Naive thymus-derived CD4-positive, alpha-beta T cell (primary cell): ENCODE measurements at places on chromosomes 1 and 21. TPM values are rescaled to one million over a fixed set of nuclear protein-coding genes. Genes with fewer than 3 reads are reported as not detected.

Gene PRDM2
- 130 TPM for total RNA-seq

Gene TMPRSS2
- not detected for total RNA-seq

Gene DNAI4
- 10.7 TPM for total RNA-seq

Gene SMIM1
- 0.51 and 0.58 TPM in 2 replicates for total RNA-seq

Gene OPTC
- total RNA-seq = not detected

Gene FCAMR
- not detected for total RNA-seq

Gene FOXE3
- total RNA-seq = not detected

Gene TEX38
- total RNA-seq = not detected

DNA sequence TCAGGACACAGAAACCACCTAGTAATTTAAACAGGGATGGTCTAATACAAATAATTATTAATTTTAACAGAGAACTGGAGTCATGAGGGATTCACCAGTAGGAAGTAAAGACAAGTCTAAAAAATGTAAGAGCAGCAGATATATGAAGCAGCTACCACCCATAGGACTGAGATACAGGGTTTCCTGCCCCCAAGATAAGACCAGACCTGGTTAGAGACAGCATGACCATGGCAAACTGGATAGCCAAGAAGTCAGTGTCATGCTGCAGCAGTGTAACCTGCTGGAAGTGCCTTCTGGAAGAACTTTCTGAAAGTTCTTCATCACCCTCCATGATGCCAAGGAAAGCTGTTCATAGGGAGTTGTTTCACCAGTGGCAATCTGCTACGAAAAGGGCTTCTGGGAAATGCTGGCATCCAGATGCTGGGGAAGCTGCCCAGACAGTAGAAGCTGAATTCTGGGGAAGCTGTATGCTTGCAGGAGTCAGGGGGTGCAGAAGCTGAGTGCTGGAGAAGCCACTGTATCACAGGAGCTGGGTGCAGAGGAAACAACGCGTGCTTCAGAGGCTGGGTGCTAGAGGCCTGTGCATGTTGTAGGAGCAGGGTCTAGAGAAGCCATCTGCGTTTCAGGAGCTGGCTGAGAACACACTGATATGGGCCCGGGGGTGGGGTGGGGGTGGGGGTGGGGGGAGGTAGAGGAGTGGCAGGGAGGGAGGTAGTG lies 356.4 kb downstream of the DISC1 start:
- no peak for DNase-seq

GRCh38 chr1:115717541-115717940 lies 51.0 kb downstream of the CASQ2 start:
- no peak for DNase-seq

- no peak for DNase-seq
Measured at GRCh38 chr1:29171089-29171488, 10.6 kb downstream of the SRSF4 start.

DNA sequence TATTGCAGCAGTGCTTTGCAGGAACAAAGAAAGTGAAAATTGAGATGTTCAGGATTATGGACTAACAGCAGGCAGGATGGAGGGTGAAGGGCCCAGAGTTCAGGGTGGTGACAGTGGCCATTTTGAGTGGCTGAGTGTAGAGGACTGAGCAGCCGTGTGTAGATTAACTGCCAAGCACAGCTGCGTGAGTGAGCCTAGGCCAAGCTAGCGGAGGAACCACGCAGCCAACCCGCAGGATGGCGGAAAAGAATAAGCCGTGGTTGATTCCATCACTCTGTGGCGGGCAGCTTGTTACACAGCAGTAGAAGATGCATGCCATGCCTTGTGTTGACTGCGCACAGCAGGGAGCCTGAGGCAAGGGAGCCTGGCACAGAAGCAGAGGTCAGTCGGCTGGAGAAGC lies 102.5 kb upstream of the KIF26B start:
- DNase-seq = no peak

DNA sequence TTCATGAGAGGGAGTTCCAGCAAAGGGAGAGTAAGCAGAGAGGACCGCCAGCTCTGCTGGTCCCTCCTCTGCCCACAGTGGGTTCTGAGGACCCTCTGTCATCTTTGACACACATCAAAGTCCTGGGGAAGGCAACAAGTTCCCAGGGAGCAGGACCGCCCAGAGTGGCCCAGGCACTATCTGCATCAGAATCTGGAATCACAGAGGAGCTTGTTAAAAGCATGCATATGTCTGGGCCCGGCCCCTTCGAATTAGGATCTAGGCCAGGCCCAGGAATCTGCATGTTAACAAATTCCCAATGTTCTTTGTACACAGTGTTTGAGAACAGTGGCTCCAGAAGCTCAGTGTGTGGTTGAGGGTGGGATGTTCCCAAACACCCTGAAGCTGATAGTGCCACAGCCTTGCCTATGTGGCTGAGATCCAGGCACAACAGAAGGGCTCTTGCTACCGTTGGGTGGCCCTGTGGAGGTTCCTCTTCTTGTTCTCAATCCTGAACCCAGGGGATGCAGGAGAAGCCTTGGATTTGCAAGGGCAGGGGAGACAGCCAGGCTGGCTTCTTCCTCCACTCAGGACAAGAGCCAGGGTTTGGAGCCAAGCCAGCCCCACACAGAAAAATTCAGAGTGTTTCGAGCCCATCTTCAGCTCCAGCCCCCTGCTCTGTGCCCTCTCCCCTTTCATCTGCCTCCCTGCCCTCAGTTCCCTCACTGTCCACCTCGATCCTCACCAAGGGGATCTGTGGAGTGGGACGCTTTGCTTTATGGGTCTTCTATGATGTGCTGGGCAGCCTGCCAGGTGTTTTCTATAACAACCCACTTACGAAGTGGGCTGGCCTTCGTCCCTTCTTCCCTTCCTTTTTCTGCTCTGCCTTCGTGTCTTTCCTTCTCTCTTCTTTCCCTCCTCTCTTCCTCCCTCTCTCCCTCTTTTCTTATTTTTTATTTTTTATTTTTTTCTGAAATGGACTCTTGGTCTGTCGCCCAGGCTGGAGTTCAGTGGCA lies 129.0 kb upstream of the TMPRSS2 start:
- no peak for DNase-seq

GRCh38 chr1:168907786-168908348 lies 178.9 kb upstream of the DPT start:
- no peak for DNase-seq

GRCh38 chr1:43711049-43711448 lies 3.7 kb downstream of the ST3GAL3 start:
- no peak for DNase-seq

DNA sequence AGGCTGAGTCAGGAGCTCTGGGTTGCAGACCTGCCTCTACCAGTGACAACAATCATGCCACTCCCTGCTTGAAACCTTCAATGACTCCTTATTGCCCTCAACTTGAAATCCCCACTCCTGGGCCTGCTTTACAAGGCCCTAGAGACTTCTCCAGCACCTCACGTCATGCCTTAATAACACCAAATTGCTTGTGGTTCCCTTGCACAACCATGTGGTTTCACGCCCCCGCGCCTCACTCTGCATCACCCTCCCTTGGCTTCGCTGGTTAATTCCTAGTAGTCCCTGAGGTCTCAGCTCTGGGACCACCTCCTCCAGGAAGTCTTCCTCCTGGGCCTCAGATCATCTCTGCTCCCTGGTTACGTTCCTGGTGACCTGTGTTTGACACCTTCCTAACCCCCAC lies 33.0 kb downstream of the EPHA2 start:
- no peak for DNase-seq

DNA sequence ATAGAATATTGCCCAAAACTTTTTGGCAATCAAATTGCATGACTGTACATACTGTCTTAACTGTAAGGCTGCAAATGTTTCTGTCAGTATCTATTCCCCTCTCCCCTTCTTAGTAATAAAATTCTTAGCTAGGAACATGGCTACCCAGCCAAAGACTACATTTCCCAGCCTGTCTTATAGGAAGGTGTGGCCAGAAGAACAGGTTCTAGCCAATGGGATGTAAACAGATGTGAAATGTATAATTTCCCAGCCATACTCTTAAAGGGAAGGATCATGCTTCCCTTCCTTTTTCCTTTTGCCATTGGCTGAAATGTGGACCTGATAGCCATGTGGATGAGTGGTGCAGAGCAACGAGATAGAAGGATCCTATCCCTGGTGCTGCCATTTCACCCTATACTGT lies 7.0 kb upstream of the HIVEP3 start:
- DNase-seq = no peak
